Osteoblast (primary cell): ENCODE measurements at places on chromosomes 1 and 21.

DNA sequence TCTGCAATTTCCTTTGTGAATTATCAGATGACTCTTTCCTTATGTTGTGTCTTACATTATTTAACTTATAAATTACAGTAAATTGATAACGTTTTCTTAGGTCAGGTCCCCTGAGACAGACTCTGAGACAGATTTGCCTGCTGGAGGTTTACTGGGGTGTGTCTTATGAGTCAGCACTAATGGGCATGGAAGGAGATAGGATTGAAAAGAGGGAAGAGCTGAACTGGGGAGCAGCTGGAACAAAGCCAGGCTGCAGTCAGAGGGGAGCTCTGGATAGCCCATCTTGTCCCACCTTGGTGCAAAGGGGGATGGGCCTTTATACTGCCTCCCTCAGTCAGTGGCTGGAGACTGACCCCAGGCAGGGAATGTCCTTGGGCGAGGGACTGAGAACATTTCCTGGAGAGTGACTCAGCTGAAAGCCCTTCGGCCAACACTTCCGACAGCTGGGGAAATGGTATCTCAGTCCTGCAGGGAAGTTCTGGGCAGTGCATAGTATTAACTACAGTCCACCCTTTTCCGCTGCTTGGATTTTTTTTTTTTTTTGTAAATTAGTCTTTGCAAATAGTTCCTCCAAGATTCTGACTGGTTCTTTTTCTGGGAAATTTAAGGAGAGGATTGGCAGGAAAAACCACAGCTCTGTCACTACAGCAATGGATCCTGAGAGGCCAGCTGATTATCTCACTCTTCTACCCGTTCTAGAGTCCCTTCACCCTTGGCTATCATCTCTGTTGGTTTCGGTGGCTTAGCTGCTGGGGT lies 39.1 kb upstream of the CDC42BPA start:
- DNase-seq: peak; percentile 78

- DNase-seq: no peak
Observed at GRCh38 chr1:167056529-167057231, 33.5 kb downstream of the GPA33 start.

GRCh38 chr1:155591770-155592169 lies 18.2 kb upstream of the MSTO1 start:
- DNase-seq: no peak

GRCh38 chr1:178752891-178753290 lies 27.8 kb downstream of the RALGPS2 start:
- DNase-seq: no peak

- no peak for DNase-seq
Observed at GRCh38 chr1:23911921-23912320, 1.2 kb downstream of the CNR2 start.

GRCh38 chr1:92299477-92300150 lies 755 bp downstream of the RPAP2 start:
- DNase-seq: peak; percentile 65

GRCh38 chr1:16145030-16145661 lies 10.7 kb downstream of the EPHA2 start:
- DNase-seq: peak; percentile 86

DNA sequence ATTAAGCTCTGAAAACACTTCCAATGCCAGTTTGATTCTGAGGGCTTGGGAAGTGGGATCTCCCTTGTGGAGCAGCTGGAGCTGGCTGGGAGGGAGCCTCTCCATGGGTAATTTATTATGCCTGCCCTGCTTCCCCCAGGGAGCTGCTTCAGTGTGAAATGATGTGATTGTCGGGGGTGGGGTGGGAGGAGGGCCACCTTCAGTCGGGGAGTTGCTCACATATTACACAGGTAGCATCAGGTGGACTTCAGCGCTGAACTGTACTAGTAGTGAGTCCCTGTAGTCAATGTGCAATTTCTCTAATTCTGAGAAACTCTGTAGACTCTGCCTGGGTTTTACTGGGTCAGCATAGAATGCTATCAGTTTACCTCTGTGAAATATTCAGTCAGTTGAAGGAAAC lies 12.8 kb downstream of the PLA2G2E start:
- no peak for DNase-seq
